ENCODE measurements at places on chromosomes 5 and 9.

- no peak for DNase-seq
Observed at GRCh38 chr5:54221135-54221534, 89.2 kb downstream of the ARL15 start.

- DNase-seq, result no peak
Observed at GRCh38 chr9:90969021-90969675, 167.5 kb downstream of the SYK start.

DNA sequence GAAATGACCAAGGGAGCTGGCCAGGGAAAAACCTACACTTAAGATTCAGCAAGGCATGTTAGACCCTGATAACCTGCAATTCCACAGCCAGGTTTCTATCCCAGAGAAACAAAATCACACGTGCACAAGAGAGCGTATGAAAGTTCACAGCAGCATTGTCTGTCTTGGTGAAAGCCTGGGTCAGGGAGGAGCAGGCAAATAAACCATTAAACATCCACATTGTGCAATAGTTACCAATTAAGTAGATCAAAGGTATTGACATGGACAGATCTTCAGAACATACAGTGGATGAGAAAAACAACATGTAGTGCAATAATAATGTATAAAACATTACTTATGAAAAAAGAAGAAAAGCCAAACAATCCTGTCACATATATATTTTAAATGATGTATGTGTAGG, 15.9 kb upstream of the GPX3 start:
- DNase-seq, result no peak

GRCh38 chr5:149782895-149783586, 52.9 kb downstream of the PPARGC1B start:
- no peak for DNase-seq

DNA sequence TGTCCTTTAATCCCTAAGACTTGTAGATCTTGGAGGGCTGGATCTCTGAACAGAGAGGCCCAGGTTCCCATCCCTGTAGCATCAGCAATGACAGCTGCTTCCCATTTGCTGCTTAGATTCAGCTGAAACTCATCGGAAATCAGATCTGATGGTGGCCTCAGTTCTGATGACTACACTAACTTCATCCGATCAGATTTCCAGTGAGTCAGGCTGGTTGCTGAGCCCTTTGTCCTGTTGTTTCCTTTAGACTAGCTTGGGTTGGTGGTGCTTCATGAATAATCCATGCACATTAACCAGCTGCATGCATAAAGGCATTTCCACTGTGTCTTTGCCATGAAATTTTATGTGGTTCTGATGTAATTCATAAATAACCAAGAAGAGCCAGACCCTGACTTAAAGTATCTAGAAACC, 195.2 kb upstream of the TUT7 start:
- DNase-seq, result no peak

DNA sequence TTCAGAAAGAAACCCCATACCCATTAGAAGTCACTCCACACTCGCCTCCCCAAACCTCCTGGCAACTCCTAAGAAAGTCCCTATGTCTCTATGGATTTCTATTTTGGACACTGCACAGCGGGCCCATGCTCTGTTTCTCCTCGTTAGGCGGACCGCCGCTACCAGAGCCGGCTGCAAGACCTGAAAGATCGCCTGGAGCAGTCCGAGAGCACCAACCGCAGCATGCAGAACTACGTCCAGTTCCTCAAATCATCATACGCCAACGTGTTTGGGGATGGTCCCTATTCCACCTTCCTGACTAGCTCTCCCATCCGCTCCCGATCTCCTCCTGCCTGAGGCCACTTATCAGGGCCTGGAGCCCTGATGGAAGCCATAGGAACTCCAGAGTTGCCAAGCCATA, 4.6 kb upstream of the GLE1 start:
- no peak for DNase-seq

DNA sequence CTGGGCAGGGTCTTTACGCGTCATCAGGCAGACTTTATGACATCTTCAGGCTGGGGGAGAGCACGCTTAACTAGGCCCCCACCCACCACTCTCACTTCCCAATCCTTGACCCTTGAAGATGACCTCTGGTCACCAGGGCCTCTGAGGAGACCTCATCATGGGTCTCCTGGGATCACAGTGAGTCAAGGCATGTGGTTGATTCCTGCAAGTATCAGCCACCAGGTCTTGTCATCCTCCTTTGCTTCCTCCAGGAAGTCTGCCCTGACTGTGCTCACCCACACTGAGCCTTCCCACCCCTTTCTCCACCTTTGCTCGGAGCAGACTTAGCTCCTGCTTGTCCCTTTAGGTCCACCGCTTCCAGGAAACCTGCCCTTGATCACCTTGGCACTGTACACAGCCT, 17.3 kb downstream of the ODF2 start:
- no peak for DNase-seq
